ENCODE measurements at places on chromosomes 11 and 22.

DNA sequence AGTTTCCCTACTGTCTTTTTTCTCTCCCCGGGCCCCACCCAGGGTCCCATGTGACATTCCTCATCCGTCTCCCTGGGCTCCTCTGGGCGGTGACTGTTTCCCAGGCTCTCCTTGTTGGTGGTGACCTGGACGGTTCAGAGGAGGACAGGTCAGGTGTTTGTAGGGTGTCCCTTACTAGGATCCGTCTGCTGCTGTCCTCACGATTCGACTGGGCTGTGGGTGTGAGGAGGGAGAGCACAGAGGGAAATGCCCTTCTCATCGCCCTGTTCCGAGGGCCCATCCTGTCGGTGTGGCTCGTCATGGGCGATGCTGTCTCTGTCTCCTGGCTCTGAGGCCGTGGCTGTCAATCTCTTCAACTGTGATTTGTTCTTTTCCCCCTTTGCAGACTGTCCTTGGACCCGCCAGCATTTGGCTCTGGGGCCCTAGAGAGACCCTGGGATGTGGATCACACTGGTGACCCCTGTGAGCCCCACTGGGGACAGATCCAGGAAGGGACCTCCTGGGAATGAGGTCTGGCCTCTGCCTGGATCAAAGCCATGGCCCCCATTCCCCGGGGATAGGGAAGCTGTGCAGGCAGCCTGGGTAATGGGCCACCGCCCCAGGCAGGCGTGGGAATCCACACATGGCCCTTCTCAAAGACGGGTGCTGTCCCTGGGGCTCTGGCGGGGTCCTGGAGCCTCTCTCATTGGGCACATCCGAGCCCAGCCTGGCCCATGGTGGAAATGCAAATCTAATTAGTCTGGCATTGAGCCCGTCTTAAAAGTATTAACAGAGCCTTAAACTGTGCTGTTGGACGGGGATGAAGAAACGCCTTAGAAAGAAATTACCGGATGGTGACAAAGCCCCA lies 46.8 kb upstream of the KCNQ1OT1 start:
- DNase-seq, result no peak

DNA sequence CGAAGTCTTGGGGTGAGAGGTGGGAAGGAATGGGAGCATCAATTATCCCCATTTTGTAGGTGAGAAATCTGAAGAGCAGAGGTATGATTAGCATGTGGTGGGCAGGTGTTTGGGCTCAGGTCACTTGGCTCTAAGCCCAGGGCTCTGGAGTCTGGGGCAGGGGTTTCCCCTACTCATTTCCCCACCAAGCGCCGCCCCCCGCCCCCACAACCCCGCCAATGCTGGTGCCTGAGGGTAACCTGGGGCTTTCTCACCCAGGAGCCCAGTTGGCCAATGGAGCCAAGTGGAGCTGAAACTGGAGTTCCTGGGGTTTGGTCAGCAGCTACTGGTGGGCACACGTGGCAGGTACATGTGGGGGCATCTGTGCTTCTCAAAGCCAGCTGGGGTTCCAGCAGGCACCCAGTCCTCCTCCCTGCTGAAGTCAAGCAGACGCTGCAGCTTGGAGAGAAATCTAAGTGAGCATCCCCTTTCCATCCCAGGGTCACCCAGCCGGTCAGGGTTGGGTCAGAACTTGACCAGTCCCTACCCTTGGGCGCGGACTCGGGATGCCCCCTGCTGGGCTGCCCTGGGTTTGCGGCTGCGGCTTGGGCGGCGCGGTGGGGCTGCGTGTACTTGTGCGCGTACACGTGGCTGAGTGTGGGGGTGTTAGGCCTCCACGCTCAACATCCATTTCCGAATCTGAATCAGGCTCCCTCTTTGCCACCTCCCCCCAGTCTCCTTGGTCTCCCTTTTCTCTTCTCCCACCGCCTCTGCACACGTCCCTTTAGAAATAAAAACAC lies 1.7 kb upstream of the CHRM1 start:
- DNase-seq, result peak; percentile 24

GRCh38 chr11:92384358-92384757 lies 159.7 kb downstream of the FAT3 start:
- DNase-seq, result no peak

- no peak for DNase-seq
Measured at GRCh38 chr11:1233351-1234053, 10.6 kb downstream of the MUC5B start.

- DNase-seq, result no peak
Measured at GRCh38 chr11:77311701-77312100, 10.2 kb upstream of the GDPD4 start.

GRCh38 chr11:94066901-94067429 lies 45.8 kb downstream of the HEPHL1 start:
- no peak for DNase-seq
